ENCODE measurements at places on chromosomes 5 and 9. TPM values are rescaled to one million over a fixed set of nuclear protein-coding genes. Genes with fewer than 3 reads are reported as not detected.

DNA sequence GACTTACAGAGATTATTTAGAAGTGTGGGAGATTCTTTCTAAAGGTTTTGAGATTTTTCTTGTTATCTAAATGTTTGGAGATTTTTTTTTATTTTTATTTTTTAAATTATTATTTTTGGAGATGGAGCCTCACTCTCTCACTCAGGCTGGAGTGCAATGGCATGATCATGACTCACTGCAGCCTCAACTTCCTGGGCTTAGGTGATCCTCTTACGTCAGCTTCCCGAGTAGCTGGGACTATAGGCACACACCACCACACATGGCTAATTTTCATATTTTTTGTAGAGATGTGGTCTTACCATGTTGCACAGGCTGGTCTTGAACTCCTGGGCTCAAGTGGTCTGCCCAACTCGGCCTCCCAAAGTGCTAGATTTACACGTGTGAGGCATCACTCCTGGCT is 694.5 kb downstream of the TLE1 start:
- DNase-seq, result peak; percentile 7

ZBED3 gene
- total RNA-seq, result 0.54 TPM

TAF1L gene
- not detected for total RNA-seq

RANBP3L gene
- not detected for total RNA-seq

TAF11L5 gene
- not detected for total RNA-seq

DNA sequence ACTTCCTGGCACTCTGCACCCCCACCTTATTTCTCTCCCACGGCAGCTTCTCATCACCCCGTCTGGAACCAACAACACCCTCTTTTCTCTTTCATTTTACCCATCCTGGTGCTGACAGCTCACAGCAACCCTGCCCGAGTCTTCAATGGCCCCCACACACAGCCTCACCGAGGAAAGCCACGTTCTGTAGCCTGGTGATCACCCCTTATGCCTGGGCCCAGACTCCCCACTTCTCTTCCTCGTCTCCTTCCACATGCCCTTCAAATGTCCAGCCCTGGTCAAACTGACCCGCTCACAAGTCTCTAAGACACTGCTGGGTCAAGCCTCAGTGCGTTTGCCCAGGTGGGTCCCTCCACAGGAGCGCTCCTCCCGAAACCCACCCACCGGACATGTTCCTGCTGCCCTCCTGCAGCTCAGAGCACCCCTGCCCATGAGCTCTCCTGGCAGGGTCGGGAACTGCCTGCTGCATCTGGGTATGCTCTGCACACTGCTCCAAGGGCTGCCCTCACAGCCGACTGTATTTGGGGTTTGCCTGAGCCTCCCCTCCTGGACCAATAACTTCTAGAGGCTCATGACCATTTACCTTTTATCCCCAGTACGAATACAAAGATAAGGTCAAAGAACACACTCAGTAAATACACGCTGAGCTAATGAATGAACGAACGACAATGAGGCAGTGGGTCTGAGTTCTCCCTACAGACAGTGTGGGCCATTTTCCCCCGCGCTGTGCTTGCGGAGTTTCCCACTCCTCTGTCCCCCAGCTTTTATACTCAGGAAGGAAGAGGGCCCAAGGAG is 154.7 kb upstream of the PHYKPL start:
- DNase-seq, result no peak

NR5A1 gene
- total RNA-seq, result not detected

GRCh38 chr5:52831786-52832511 is 44.2 kb downstream of the ITGA1 start:
- peak; percentile 59 for DNase-seq

S1PR3 gene
- total RNA-seq, result 16.9 TPM

- peak; percentile 46 for DNase-seq
Observed at GRCh38 chr5:148976569-148977381, 86.1 kb downstream of the SH3TC2 start.

DNA sequence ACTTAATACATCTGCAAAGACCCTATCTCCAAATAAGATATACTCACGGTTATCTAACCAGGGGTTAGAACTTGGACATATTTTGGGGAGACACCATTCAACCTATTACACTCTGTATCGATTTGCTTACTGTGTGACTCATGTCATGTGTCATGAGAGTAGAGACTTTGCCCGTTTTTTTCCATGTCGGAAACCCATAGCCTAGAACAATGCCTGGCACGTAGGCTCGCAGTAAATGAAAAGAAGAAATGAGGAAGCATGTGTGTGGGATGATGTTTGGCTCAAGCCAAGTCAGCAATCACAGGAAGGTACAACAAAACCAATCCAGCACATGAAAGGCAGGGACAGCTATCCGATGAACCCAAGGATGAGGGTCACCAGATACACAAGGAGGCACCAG is 94.6 kb upstream of the DNAH5 start:
- DNase-seq, result peak; percentile 78

DNA sequence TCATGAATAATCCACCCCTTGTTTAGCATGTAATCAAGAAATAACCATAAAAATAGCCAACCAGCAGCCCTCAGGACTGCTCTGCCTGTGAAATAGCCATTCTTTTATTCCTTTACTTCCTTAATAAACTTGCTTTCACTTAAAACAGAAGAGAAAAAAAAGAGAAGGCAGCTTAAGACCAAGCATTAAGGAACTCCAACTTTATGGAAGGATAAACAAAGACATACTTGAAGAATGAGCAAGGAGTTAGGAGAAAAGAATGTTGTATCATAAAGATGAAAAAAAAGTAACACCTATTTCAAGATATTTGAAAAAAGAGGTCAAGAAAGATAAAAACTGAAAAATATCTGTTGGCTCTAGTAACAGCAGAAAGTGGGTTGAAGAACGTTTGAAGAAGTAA is 107.6 kb downstream of the RNF180 start:
- no peak for DNase-seq

DNA sequence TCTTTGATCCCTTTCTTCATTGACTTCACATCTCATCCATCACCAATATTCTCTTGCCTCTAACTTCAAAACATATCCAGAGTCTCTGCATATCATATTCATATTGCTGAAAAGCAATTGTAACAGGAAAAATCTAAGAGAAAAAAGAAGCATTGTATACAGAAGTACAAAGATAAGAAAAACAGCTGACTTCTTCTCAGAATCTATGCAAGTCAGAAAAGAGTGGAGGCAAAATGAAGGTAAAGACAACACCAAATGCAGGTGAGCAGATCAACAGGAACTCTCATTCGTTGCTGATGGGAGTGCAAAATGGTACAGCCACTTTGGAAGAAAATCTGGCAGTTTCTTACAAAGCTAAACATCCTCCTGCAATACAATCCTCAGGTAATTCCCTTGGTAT is 155.6 kb downstream of the PHF2 start:
- DNase-seq, result no peak

GRCh38 chr5:101425339-101425859 is 522.3 kb upstream of the ST8SIA4 start:
- peak; percentile 55 for DNase-seq

PTTG1 gene
- total RNA-seq, result 49.0 TPM

GRCh38 chr9:33818167-33818846 is 1.3 kb downstream of the UBE2R2 start:
- DNase-seq, result no peak

DNA sequence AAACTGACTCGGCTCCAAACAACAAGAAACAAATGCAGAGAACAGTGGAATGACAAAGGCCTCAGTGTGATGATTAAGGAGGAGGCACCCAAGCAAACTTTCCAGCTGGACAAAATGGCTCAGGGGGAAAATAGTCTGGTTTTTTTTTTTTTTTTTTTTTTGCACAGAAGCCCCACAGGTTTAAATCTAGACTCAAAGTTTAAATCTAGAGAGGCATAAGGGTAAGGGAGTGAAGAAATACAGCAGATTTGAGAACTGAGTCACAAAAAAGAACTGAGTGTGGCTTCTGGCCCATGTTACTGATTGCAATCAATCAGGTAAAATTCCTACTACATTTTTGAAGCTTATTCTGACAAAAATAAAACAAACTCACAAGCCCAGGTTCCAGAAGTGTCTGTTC is 12.3 kb downstream of the BOD1 start:
- DNase-seq, result no peak

DNA sequence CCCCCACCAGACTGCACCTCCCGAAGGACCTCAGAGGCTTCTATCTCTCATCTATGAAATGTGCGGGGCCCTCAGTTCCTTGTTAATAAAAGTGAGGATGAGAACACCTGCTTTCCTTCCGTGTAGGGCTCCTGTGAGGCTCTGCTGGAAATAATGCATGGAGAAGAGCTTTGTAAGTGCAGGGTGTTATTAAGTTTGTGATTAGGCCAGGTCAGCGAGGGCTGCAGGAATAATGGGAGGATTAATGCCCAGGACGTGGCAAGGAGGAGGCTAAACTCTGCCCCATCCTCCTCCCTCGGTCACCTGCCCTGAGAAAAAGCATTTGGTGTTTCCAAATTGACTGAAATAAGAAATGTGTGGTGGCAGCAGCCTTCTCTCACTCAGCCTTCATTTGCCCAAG is 83.5 kb upstream of the HSPA9 start:
- DNase-seq, result no peak

CCL19 gene
- not detected for total RNA-seq

PCDHB7 gene
- 0.89 TPM for total RNA-seq

DNA sequence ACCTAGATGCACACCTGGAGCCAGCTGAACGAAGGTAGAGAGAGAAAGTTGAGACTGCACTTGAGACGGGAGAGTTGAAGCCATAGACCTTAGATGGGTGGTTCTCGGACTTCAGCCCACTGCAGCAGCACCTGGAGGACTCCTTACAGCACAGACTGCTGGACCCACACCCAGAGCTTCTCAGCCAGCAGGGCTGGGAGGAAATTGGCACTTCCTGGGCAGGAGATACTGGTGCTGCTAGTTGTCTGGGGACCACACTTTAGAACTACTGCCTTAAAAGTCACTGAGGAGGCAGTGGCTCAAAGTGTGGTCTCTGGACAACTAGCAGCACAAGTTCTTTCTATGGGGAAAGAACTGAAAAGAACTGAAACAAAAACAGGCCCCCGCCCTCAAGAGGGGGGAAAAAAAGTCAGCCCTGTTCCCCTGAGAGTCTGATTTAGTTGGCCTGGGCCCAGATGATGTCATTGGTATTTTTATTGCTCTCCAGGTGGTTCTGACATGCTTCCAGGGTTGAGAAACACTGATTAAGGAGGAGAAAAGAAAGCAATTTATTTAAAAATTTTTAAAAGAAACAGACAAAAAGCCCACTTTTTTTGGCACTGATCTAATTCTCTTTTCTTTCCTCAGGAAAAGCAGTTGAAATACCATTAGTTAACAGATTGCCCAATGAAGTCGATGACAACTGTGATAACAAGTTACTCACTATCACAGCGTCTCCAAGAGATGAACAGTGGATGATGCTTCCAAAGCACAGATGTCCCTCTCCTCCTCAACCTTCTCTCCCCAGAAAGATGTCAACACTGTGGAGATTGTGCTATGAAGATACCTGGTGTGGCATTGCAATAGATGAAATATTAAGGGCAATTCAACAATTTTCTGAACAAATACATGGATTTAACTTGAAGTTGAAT is 73.6 kb upstream of the ADAMTS16 start:
- peak; percentile 5 for DNase-seq

DBH gene
- not detected for total RNA-seq

- DNase-seq, result no peak
Observed at GRCh38 chr5:180596115-180596667, 4.9 kb upstream of the SCGB3A1 start.

C9orf72 gene
- total RNA-seq, result 5.1 TPM

GRCh38 chr9:89880721-89881120 is 275.9 kb downstream of the GADD45G start:
- no peak for DNase-seq

- DNase-seq, result no peak
Observed at GRCh38 chr9:125549039-125549438, 158.0 kb downstream of the MAPKAP1 start.

IGIP gene
- 13.0 TPM for total RNA-seq

GRCh38 chr9:114592356-114592755 is 4.8 kb downstream of the ATP6V1G1 start:
- peak; percentile 49 for DNase-seq

CNTNAP3 gene
- total RNA-seq, result not detected

RGS7BP gene
- total RNA-seq, result 0.11 TPM

- DNase-seq, result peak; percentile 48
Observed at GRCh38 chr5:66959653-66960052, 236.9 kb downstream of the CD180 start.

GRCh38 chr9:84808416-84808815 is 138.9 kb downstream of the NTRK2 start:
- no peak for DNase-seq

GRCh38 chr9:14273696-14274121 is 40.2 kb downstream of the NFIB start:
- no peak for DNase-seq

- DNase-seq, result no peak
Observed at GRCh38 chr5:169871826-169872490, 108.3 kb downstream of the INSYN2B start.

RORB gene
- total RNA-seq, result not detected

MRPL50 gene
- total RNA-seq, result 5.8 TPM

DNA sequence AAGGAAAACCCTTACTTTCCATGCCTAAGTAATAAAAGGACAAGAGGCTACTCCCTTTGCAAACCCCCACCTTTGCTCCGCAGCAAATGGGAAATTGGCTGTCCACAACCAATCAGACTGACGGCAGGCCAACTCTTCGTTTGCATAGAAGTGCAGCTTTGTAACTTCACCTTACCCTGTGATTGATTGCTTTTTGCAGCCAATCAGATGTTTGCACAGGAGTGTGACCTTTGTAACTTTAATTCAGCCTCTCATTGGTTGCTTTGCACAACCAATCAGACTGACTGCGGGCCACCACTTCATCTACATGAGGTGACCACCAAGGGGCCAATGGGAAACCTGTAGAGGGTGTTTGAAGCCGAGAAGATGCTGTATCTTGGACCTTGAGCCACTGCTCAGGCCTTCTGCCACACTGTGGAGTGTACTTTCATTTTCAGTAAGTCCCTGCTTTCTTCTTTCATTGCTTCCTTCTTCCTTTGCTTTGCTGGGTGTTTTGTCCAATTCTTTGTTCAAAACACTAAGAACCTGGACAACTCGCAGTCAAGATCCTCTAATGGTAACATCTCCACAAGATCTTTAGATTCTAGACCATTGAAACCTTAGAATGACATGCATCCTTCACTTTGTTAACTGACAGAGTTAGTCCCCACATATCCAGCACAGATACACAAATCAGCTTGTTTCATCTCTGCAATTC is 51.3 kb upstream of the FREM1 start:
- no peak for DNase-seq

PCDHA6 gene
- 0.22 TPM for total RNA-seq

ERBIN gene
- 110 TPM for total RNA-seq

GRCh38 chr9:29475471-29475870 is 1902.2 kb upstream of the C9orf72 start:
- DNase-seq, result no peak

ANKRD34B gene
- total RNA-seq, result not detected

DNA sequence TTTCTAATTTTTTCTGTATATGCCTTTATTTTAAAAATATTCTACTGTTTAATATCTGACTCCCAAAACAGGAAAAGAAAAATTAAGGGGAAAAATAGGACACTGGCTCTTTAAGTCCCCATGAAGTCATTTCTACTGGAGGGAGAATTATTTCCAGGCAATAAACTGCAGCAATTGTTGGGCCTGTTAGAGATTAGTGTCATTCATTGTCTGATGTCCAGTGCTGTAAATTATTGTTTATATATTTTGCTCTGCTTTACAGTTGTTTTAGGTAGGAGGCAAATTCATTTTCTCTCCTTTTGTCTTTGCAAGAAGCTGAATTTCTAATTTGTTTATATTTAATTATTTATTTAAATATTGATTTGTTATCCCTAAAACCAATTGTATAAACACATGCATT is 906.0 kb upstream of the CDH10 start:
- DNase-seq, result no peak

PCDHGA11 gene
- total RNA-seq, result 21.7 TPM

Data from GM23248 (cell line).